Upper lobe of right lung (tissue), 1 donor: ENCODE measurements at places on chromosomes 12 and 14.

DNA sequence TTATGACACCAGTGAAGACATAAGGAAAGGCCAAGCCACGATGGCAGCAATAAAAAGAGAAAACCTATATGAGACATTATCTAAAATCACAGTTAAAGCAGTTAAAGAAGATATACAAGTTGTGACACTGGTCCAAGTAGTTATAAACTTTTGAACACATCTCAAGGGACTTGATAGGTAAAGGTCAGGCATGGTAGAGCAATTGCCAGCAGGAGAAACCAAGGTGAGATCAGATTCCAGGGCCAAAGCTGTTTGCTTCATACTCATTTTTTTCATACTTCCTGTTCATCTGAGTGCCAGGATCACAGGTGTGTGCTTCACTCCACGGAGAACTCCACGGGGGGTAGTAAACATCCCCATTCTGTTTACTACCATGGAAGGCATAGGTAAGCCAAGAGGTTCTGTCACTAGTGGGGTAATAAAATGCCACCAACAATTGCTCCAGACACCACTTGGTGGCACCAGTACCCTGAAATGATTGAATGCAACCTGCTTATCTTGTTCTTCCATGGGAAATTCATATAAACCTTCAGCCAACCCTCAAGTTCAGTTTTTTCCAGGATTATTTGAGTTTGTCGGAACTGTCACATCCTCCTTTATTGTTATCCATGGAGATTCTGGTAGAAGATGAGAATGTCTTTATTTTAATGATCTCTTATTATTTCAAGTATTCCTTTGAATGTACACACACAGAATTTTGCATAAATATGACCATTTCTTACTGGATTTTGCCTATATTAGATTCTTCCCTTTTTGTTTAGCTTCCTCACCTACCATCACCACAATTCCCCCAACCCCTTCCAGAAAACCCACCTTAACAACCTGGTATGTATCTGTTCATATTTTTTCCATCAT lies 59.2 kb upstream of the TSPAN8 start:
- no peak for DNase-seq

- DNase-seq = peak; percentile 74
Observed at GRCh38 chr12:4280351-4281163, 7.0 kb downstream of the CCND2 start.

- DNase-seq = no peak
Observed at GRCh38 chr12:44972746-44973421, 78.0 kb downstream of the DBX2 start.

GRCh38 chr14:30874999-30875787 lies 834 bp downstream of the COCH start:
- DNase-seq = no peak

DNA sequence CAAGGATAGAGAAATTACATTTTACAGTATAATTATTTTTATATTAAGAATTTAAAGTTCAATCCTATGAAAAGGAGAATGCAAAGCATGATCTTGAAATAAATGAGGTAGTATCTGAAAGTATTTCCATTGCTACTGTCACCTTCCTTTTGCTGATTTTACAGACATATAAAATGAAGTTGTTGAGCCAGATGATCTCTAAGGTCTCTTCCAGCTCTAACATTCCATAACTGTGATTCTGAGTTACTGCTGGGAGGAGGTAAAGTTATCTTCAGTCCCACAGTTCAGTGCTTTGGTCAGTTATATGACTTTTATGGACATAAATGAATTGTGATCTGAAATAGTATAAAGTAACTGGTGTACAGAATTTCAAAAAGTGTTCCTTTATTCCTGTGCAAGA lies 52.8 kb downstream of the SLC38A6 start:
- DNase-seq = no peak

- no peak for DNase-seq
Observed at GRCh38 chr12:75894965-75895754, 136.4 kb downstream of the PHLDA1 start.

DNA sequence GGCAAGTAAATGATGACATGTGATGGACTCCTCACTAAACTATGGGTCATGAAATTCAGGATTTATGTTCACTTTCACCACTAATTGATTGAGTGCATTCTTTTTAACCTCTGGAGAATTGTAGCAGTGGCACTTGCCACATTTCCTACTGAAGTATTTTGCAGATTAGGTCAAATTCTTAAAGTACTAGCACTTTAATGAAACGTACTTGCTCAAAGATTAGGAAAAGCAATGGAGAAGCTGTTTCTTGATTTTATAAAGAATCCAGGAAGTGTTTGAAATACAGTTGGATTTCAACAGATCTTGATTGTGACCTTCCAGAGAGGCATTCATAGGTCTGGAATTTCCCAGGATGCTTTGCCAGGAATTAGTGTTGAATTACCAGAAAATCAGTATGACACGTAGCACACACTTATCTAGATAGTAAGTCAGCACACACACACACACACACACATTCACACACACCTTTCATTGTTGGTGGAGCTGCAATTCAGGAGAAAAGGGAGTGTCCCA lies 162.6 kb downstream of the MYRFL start:
- DNase-seq = no peak

DNA sequence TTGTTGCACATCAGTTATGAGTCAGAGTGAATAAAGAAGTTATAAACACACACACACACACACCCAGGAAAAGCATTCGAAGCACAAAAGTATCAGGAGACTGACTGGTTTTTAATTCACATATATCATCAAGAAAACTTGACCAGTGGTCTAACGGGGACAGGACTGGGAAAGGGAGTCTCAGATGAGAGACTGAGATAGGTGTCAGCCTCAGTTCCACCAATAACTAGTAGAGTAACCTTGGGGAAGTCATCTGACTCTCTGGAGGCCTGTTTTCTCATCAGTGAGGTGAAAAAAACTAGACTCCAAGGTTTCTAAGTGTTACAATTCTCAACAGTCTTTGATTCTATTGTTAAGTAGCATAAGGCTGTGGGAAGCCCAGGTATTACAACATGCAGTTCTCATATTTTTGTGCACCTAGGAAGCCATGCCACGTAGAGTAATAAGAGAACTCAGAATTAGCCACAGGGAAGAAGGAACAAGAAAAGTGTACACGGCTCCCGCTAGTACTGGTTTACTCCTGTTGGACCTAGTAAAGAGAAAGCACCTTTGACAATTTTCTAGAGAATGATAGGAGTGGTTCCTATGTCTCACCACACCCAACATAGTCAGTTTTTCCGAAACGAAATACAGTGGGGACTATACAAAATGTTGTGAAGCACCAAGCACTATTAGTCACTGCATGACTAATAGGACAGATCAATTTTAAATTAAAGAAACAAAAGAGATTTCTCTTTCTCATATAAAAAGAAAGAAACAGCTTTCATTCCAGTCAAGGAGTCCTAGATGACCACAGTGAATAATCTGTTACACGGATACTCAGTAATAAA lies 5.0 kb downstream of the PPTC7 start:
- no peak for DNase-seq

DNA sequence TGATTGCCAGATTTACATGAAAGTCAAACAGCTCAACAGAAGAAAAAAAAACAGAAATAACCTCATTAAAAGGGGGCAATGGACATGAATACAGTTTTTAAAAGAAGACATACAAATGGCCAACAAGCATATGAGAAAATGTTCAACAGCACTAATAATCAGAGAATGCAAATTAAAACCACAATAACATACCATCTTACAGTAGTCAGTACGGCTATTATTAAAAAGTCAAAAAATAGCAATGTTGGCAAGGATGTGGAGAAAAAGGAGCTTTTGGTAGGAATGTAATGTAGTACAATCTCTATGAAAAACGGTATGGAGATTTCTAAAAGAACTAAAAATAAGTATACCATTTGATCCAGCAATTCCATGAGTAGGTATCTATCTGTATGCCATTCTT lies 272.1 kb downstream of the CEP128 start:
- DNase-seq = no peak

DNA sequence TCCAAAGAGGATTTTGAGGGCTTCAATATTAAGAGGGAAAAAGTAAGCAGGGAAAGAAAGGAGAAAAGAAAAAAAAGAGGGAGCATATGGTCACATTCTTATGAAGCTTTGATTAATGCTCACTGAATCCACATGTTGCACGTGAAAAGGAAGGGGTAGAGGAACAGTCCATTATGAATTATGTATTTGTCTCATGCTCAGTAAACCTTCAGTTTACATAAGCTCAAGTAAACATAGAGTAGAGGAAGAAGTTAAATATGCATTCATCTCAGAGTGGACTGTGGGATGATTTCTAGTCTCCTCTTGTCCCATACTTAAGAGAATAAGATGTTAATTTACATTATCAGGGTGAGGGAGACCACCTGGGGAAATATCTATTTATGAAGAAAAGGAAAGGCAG lies 334.5 kb downstream of the IPO8 start:
- no peak for DNase-seq

- no peak for DNase-seq
Observed at GRCh38 chr12:52603314-52603713, 2.1 kb upstream of the KRT72 start.

- DNase-seq = no peak
Observed at GRCh38 chr12:12466157-12466556, 96.5 kb downstream of the DUSP16 start.

GRCh38 chr12:67202011-67202677 lies 67.0 kb upstream of the CAND1 start:
- no peak for DNase-seq

DNA sequence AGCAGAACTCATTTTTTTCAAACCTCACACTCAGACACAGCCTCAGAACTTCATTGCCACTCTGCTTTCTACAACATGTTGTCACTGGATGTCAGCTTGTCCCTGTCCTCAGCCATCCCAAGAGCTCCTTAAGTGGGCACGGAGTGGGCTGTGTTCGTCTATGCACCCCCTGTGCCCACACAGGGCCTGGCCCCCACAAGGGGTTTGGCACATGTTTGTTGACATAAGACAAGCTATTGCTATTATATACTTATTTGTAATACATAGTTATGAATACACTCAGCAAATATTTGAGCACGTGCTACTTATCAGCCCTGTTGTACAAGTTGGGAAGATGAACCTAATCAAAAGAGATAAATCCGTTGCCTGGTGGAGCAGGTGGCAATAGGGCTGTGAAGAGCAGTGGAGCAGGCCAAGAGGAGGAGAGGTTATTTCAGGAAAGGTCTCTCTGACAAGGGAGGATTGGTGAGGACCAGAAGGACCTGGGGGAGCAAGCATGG lies 4.3 kb upstream of the BDKRB1 start:
- no peak for DNase-seq

- no peak for DNase-seq
Observed at GRCh38 chr12:26293612-26294011, 98.2 kb downstream of the SSPN start.

DNA sequence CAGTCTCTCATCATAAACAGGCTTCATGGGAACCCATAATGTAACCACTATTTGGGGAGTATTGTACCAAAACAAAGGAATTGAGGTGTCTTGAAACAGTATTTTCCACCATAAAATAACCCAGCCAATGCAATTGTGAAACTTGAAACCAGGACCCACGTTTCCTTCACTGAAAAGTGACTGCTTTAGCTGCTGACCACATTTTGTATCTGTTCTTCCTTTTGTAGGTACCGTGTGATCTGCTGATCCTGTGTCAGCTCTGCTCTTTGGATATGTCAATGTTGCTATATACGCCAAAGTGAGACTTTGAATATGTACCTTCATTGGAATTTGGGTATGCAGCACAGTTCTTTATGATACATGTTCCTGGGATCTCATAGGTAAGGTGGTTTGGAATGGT lies 95.1 kb upstream of the CNTN1 start:
- DNase-seq = no peak

- no peak for DNase-seq
Observed at GRCh38 chr12:52918351-52918750, 13.5 kb upstream of the KRT8 start.

- DNase-seq = no peak
Observed at GRCh38 chr12:5803532-5803931, 141.5 kb downstream of the ANO2 start.

DNA sequence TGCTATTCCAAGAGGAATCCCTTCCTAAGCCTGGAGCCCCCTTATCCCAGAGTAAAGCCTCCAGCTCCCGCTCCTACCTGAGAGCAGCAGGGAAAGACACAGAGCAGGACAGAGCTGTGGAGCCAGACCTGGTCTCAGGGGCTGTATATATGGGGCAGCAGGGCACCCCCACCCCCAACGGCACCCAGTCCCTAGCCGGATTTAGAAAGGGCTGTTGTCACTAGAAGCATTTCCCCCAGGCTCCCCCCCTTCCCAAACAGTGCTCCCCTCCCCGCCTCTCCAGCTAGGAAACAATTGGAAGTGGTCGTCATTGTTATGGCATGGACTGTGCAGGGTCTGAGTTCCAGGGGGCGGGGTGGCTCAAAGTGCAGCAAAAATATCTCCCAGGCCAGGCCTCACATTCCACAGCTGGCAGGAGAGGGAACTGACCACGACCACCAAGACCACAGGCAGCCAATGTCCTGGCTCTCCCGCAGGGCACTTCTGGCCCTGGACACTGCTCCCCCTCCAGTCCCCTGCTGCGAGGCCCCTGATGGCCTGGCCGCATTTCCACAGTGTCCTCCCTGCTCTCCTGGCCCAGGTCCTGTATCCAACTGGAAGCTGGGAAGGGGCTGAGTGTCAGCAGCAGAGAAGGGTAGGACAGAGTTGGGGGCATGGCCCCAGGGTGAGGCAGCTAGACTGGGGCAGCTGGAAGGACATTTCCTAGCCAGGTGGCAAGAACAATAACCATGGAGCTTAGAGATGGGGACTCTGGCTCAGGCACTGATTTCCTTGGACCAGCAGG lies at the start of gene MYH7:
MYH7 (minus strand) TSS at position 118 of the 784 bp plus-strand sequence. CDS start 1,928 bp downstream, outside the sequence.
- no peak for DNase-seq

DNA sequence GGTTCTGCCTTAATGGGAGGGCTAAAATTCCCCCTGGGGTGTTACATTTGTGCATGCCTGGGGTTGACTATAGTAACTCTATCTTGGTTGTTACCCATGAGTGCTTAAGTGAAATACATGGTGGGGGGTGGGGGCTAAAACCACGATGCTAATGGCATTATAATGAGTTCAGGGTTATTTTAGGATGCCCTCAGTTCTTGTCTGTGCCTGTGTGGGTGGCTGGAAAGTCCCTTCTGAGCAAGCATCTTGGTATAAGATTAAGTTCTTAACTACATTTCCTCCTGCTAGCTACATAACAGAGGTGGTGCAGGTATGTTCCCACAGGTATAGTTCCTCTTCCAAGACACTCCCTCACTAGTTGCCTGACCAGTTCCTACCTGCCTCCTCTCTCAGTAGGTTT lies 822.3 kb downstream of the LRFN5 start:
- DNase-seq = no peak

- DNase-seq = no peak
Observed at GRCh38 chr12:88509851-88510250, 70.4 kb downstream of the KITLG start.

GRCh38 chr14:65853407-65853955 lies 441.0 kb downstream of the FUT8 start:
- no peak for DNase-seq

GRCh38 chr12:26713885-26714383 lies 119.1 kb downstream of the ITPR2 start:
- no peak for DNase-seq

DNA sequence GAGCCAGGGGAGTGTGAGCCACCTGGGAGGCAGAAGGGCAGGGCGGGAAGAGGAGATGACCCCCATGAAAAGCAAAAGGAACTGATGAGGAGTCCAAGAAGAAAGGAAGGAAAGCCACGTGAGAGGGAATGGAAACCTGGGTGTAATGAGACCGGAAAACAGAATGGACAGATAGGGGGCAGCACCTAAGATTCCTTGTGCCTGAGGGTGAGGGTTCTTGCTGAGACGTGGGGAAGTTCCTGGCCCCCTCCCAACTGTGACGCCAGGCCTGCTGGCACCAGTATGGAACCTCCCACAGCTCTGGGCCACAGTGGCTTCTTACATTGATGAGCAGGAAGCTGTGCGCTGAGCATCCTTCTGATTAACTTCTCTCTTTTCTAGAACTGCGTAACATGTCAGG lies 30.8 kb downstream of the TTC7B start:
- no peak for DNase-seq
